ENCODE measurements at places on chromosomes 3 and 15.

- no peak for DNase-seq
Measured at GRCh38 chr15:99279827-99280226, 28.5 kb downstream of the LRRC28 start.

- peak; percentile 95 for DNase-seq
Measured at GRCh38 chr3:170037463-170038433, at the start of gene GPR160. Gene GPR160 (plus strand): TSS chr3:170037995. CDS start chr3:170083973, 45,978 bp downstream.

DNA sequence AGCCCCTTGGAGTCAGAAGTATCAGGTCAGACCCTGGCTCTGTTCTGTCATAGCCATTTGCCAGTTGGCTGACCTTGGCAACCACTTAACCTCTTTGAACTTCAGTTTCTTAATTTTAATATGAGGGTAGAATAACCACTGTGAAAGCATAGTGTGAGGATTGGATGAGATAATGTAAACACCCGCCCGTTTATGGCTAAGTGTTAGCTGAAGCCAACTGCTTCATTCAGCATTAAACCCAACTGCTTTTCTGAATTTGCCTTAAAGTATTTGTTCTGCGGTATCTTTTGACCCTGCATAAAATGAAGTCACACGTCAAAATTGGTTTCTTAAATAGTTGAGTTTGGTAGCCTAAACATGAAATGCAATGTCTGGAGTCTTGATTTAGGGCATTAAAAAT lies 121.5 kb upstream of the ABHD17C start:
- no peak for DNase-seq

DNA sequence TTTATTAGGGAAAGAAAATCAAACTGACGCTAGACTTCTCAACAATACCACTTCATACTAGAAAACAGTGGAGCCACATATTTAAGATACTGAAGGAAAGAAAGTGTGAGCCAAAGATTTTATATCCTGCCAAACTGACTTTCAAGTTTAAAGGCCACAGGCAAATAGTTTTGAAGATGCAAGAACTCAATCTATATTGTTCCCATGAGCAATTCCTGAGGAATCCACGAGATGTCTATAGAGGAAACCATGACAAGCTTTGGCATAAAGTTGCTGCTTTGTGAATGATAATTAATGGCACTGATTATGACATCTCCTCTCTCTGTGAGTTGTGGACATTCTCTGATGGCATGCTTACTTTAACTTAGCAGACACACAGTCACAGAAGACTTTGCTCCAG lies 276.1 kb upstream of the GOLGA6L4 start:
- no peak for DNase-seq

GRCh38 chr15:88655103-88655553 lies 16.3 kb downstream of the ISG20 start:
- peak; percentile 89 for DNase-seq
